ENCODE measurements at places on chromosomes 11 and 22.

DNA sequence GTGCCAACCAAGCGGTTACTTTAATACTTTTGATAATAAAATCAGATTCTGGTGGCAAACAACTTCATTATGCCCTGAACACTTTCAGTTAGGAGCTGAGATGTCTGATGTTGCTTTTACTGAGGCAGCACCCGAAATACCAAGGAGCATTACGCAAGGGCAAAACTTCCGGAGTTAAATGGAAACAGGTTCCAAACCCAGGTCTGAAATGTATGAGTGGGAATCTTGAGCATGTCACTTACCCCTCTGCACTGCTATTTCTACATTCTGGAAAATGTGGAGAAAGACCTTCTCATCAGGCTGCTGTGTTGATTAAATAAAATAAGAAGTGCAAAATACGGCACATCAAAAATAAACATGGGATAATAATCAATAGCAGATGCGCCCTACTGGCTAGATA is 315.1 kb downstream of the LARGE1 start:
- no peak for DNase-seq

- no peak for DNase-seq
These were observed 275.4 kb upstream of the MPPED2 start for GRCh38 chr11:30861531-30861930.

GRCh38 chr11:15158351-15159015 is 43.8 kb downstream of the INSC start:
- peak; percentile 37 for DNase-seq

DNA sequence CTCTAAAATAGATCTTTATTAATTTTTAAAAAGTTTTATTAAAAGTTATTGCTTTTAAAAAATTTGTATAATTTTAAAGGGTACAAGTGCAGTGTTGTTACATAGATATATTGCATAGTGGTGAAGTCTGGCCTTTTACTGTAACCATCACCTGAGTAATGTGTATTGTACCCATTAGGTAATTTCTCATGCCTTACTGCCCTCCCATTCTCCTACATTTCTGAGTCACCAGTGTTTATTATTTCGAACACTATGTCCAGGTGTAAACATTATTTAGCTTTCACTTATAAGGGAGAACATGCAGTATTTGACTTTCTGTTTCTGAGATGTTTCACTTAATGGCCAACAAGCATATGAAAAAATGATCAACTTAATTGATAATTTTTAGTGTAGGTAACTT is 2.3 kb downstream of the OR51G1 start:
- no peak for DNase-seq

DNA sequence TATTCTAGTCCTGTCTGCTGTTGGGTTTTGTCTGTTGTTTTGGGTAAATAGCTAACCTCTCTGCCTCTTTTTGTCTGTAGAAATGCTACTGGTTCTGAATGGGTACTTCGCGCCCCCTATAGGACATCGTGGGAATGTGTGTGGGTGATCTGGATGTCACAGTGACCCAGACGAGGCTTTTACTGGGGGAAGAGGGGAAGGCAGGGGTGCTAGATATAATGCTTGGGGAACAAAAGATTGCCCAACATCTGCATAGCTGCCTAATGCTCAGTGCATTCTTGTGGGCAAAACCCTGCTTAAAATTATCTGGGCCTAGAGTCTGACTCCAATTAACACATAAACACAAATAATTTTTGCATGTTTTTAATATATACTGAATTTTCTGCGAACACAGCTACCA is 57.7 kb downstream of the BMAL1 start:
- peak; percentile 54 for DNase-seq

- peak; percentile 62 for DNase-seq
These were observed 24.9 kb upstream of the C11orf58 start for GRCh38 chr11:16713594-16713993.

DNA sequence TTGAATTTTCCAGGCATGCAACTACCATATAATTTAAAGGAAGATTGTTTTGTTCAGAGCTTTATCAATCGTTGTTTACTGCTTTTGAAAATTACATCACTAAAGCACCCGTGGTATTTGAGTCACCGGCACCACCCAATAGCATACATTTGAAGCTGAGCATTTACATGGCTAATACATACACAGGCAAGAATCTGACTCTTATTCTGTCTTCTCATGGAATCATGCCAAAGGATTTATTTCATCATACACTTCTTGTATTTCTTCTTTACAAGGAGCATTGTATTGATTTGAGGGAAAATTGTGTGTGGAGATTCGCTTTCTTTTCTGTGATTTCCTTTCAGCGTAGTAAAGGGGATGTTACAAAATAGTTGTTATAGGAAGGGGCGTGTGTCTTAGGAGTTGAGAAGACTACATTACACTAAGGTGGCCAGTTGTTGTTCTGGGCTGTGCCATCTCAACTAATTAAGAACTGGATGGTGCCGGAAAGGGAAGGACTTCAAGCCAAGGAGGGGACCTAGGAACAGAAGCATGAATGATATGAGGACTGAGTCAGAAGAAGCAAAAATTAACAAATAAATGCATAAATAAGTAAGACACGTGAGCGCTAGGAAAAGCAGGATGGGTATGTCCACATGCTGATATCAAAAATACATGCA is 12.9 kb upstream of the CD3E start:
- DNase-seq = no peak

DNA sequence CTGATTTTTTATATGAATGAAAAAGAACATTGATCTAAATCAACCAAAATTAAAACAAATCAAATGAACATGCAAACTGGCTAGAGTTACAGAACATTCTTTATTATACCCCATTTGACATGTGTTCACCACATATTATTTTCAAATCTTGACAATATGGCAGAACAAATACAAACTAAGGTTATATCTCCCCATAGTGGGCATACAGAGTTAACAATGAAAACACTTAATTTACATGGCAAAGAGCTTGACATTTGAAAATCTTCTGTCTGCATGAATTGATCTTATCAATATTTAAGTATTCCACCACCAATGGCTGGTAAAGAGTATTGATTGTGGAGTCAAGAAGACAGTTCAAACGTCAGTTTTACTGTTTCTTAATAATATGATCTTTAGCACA is 197.9 kb upstream of the ANO3 start:
- DNase-seq = no peak

DNA sequence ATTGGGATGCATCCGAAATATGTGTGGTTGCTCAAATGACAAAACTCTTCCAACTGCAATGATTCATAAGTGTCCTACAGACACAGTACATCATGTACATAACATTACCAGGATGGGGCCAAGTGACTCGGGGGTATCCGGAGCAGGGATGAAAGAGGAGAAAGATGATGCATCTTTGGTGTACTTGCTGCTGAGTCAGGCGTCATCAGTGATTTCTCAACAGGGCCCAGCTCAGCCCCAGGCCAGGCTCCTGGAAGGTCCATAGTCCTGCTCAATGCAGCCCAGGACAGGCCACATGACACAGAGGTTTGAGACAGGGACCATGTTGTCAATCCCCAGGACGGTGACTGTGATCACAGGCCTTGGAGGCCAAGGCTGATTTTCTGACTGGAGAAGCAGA is 59.3 kb downstream of the GGTLC2 start:
- DNase-seq = no peak

DNA sequence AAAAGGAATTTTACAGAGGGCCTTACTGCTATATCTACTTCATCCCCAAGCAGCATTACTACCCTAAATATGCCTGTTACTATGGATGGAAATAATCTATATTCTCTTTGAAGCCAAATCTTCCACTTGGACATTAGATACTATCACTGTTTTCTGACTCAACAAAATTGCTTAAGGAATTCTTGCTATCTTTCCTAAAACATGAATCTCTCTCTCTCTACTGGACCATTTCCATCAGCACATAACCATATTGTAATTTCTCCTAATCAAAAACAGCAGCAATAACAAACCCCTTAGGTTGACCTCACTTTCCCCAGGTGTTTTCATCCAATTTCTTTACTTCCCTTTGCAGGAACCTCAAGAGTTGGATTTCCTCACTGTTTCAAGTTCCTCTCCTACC is 67.9 kb upstream of the BLID start:
- DNase-seq = no peak

DNA sequence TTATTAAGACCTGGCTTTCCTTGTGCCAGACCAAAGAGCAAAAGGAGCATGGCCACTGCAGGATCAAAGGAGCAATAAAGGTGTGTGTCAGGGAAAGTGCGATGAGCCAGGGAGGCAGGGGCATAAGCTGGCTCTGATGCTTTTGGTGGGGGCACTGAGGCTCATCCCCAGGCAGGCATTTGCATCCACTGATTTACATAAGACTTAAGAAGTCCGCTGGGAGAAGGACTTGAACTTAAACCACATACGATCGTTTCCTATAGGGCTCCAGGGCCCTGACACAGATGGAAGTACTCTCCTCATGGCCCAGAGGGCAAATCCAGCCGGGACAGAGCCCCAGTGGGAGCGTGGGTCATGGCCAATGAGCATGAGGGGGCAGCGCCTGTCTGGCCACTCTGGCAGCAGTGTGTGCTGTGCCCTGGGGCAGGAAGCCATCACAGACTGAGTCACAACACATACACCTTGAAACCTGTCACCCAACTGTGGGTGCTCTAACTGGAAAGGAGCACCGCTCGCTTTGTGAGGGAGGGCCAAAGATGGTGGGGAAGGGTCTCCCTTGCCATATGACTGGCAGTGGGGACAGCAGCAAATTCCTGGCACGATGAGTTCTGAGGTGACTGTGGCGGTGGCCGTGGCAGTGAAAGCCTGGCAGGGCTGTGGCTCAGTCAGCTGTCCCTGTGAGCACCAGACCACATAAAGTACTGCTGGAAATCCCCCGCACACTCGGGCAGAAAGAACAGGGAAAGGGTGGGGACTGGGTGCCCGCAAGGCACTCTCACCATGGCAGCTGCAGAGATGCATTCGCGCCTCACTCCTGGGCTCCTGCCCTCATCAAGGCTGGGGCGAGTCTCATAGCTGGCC is 79.4 kb upstream of the LMO1 start:
- no peak for DNase-seq

DNA sequence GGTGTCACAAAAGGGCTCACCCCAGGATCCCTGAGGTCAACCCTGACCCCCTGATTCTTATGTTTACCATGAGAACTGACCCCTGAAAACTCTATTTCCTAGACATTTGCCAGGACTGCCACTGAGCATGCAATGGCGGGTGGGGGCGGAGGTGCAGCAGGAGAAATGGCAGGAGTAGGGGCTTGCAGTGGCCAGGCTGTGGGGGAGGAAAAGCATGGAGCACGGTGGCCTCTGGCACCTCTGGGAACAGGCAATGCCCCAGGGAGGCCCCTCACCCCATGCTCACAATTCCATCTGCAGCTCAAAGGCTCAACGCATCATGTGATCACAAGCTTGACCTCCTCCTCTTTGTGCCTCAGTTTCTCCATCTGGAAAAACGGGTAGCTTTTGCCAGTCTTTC is 46.5 kb upstream of the FGF3 start:
- DNase-seq = no peak

GRCh38 chr11:4960877-4961276 is 5.4 kb upstream of the OR51A2 start:
- no peak for DNase-seq

GRCh38 chr11:100925935-100926334 is 203.7 kb downstream of the PGR start:
- DNase-seq = no peak

DNA sequence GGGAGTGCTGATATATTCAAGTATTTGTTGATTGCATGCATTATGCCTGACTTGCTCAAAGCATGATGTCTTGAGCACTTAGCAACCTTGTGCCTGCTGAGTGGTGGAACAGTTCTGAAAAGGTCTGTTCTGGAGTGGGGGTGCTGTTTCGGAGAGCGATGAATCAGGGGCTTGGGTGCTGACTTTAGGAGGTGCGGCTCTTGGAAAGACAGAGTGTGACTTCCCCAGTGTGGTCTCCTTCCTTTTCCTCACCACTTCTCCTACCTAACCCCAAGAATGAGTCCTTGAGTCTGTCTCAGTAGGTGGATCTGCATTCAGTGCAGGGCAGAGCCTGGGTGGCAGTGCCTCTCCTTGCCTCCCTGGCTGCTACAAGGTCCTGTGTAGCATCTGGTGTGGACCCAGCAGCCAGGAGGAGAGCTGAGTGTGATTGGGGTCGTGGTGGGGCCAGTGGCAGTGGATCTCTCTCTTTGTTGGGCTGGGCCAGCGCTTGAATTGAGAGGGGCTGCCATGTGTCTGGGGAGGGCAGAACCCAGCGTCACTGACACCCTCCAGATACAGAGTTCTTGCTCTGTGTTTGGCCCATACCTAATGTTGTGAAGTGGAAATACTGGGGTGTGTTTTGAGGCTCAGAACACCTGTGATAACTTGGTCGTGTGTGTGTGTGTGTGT is 35.9 kb downstream of the ST3GAL4 start:
- no peak for DNase-seq

GRCh38 chr11:11987503-11988022 is 20.9 kb downstream of the DKK3 start:
- DNase-seq = no peak

DNA sequence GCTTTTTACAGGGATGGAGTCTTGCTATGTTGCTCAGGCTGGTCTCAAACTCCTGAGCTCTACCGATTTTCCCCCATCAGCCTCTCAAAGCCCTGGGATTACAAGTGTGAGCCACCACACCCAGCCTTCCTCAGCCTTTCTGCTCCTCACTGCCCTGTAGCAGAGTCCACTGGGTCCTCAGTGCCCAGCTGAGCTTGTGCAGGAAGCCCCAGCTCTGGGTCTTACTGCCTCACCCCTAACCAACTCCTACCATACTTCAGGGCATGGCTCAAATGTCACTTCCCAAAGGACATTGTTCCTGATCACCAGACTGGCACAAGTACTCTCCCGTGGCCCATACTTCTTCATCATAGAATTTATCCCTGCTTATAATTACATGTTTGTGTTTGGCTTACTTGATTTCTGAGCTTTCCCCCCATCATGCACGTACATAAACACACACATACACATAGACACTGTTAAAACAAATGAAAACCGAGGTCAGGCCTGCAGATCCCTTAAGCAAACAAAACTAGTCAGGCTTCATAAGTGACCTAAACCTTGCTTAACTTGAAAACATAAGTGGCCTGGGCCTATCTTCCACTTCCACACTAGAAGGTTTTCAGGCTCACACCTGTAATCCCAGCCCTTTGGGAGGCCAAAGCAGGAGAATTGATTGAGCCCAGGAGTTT is 14.0 kb upstream of the SLC43A3 start:
- no peak for DNase-seq

DNA sequence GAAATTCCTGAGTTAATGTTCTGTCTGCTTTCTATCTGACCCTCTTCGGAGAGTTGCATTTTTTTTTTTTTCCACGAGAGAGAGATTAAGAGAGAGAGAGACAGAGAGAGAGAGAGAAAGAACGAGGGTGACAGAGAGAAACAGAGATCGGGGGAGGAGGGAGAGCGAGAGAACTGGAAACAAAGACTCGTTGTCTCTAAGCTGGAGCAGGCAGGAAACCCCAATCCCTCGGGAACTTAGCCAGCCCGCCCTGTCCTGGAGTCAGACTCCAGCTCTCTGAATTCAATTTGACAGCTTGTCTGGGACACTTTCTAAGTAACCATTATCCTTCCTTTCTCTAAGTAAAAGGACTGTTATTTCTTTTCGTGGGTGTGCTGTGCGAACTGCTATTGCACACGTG is 76.9 kb downstream of the KCNJ1 start:
- DNase-seq = peak; percentile 81

- no peak for DNase-seq
These were observed 42.1 kb upstream of the CRTAM start for GRCh38 chr11:122796128-122796717.

GRCh38 chr22:48359613-48359965 is 1468.1 kb downstream of the BRD1 start:
- no peak for DNase-seq

- DNase-seq = no peak
These were observed 72.7 kb downstream of the KCNQ1 start for GRCh38 chr11:2517386-2518064.

Measured in lung (tissue), 17 donors.